Gastrocnemius medialis (tissue), 4 donors: ENCODE measurements at places on chromosomes 7 and 10. TPM values are rescaled to one million over a fixed set of nuclear protein-coding genes. Genes with fewer than 3 reads are reported as not detected.

- DNase-seq = no peak
- no peaks in the 10 kb centered on the region for H3K4me1 ChIP-seq
- no peaks in the 10 kb centered on the region for H3K27me3 ChIP-seq
- H3K4me3 ChIP-seq = no peak overlapping the region
- no peaks in the 10 kb centered on the region for H3K36me3 ChIP-seq
Observed at GRCh38 chr7:111274857-111275256, 183.9 kb downstream of the LRRN3 start.

- H3K27ac ChIP-seq = peak overlapping the region; percentile 79
- no peak for DNase-seq
- H3K4me1 ChIP-seq = peaks cover 11% of the 10 kb centered on the region
- H3K4me3 ChIP-seq = no peak overlapping the region
Observed at GRCh38 chr7:99030457-99030856, 113.5 kb downstream of the SMURF1 start.

- H3K36me3 ChIP-seq = no peaks in the 10 kb centered on the region
- H3K4me1 ChIP-seq = no peaks in the 10 kb centered on the region
- no peak for DNase-seq
Observed at GRCh38 chr7:54802114-54802513, 43.1 kb upstream of the SEC61G start.

- DNase-seq = no peak
- H3K36me3 ChIP-seq = no peaks in the 10 kb centered on the region
- H3K27ac ChIP-seq = no peak overlapping the region
- H3K4me1 ChIP-seq = peaks cover 59% of the 10 kb centered on the region
- no peak overlapping the region for H3K4me3 ChIP-seq
- H3K27me3 ChIP-seq = no peaks in the 10 kb centered on the region
Observed at GRCh38 chr7:70738151-70738885, 393.6 kb upstream of the GALNT17 start.

DNA sequence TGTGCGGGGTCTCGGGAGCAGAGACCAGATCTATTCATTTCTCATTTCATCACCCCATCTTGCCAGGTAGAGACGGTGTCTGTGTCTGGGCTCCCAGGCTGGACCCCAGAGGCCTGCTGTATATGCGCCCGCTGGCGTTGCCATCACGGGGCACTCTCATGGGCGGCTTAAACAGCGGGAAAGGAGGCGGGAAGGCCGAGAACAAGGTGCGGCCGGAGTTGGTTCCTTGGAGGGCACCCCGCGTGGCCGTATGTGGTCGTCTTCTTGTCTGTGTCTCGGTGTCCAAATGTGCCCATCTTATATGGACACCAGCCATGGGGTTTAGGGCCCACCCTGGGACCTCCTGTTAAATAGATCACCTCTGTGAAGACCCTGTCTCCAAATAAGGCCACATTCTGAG is 2.1 kb upstream of the CFAP46 start:
- H3K27ac ChIP-seq = no peak overlapping the region
- DNase-seq = no peak
- peaks cover 21% of the 10 kb centered on the region for H3K27me3 ChIP-seq

DNA sequence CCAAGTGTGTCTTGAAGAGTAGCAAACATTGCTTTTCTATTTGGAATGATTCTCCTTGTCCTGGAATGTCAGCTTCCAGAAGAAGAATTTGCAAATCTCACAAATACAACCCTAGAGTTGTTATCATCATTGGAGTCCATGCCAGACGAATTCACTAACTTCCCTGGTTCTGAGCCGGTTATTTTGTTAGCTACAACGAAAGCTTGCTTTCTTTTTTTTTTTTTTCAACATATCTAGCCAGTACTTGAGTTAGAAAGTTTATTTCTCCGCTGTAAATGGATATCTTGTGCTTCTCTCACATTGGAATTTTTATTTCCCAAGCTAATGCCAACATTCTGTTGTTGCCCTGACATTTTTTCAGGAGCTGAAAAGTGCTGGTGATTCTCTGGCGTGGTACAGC is 138.1 kb upstream of the POM121L12 start:
- no peaks in the 10 kb centered on the region for H3K36me3 ChIP-seq
- H3K4me3 ChIP-seq = no peak overlapping the region
- no peaks in the 10 kb centered on the region for H3K4me1 ChIP-seq
- no peak overlapping the region for H3K27ac ChIP-seq

DNA sequence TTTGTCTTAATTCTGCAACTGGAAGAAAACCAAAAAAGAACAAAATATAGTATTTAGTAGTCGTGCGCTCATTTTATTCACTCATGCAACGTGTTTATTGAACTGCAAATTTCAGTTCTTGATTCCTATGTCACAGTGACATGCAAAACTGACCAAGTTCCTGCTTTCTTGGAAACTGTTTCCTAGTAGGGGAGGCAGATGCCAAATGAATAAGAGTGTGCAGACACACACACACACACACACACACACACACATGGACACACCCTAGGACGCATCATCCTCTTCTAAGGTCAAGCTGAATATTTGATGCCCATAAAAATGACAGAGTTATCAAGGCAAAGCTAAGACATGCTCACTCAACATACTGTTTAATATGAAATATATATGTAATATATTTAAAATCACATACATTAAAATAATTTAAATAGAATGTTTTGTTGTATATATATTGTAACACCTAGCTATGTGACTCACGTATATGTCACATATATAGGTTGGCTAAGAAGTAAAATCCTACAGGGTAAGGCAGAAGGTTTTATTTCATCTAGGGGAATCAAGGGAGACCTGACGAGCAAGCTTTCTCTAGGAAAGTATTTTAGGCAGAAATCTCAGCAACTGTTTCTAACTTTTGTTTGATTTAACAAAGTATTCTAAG is 79.6 kb downstream of the SVIL start:
- H3K36me3 ChIP-seq = peaks cover 2% of the 10 kb centered on the region
- H3K4me1 ChIP-seq = peaks cover 73% of the 10 kb centered on the region
- peak overlapping the region; percentile 81 for H3K27ac ChIP-seq
- no peaks in the 10 kb centered on the region for H3K27me3 ChIP-seq
- no peak overlapping the region for H3K4me3 ChIP-seq

DNA sequence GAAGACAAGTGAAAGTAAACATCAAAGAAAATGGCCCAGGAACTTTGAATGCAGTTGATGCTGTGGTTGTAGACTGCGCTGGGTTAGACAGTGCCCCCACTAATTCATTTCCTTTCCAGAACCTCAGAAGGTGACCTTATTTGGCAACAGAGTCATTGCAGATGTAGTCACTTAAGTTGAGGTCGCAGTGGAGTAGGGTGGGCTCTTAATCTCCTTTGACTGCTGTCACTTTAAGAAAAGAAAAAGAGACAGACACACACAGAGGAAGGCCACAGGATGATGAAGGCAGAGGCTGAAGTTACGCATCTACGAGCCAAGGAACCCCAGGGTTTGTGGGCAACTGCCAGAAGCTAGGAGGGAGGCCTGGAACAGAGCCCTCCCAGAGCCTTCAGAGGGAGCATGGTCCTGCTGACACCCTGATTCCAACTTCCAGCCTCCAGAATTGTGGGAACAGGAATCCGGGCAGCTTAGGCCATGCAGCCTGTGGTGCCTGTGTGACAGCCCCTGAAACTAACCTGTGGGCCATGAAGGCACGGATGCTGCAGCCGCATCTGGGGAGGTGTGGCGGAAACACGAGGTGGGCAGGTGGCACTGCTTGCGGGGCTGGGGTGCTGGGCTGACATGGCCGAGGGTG is 107.6 kb downstream of the PRKAG2 start:
- no peak overlapping the region for H3K27ac ChIP-seq
- no peak for DNase-seq
- no peaks in the 10 kb centered on the region for H3K36me3 ChIP-seq
- no peaks in the 10 kb centered on the region for H3K4me1 ChIP-seq

NRP1 gene
- total RNA-seq = 22.8 TPM

PPP1R17 gene
- not detected for total RNA-seq

WNT16 gene
- total RNA-seq = 1.5 TPM

LGI1 gene
- 0.33 TPM for total RNA-seq
